Activated T-helper 17 cell treated with anti-CD3 and anti-CD28 coated beads, Interleukin-2, amount 50 U/mL, for 72 hours (primary cell): ENCODE measurements at places on chromosomes 3 and 15. TPM values are rescaled to one million over a fixed set of nuclear protein-coding genes. Genes with fewer than 3 reads are reported as not detected.

The SCAANT1 gene
- 2.4 TPM for total RNA-seq

The CACNA2D3 gene
- not detected for total RNA-seq

The HACD2 gene
- 31.3 TPM for total RNA-seq

The PAQR9 gene
- total RNA-seq = not detected

The ITPKA gene
- total RNA-seq = 5.5 TPM

The MUC20 gene
- 14.4 TPM for total RNA-seq

The PPP1R14D gene
- total RNA-seq = not detected

The SERINC4 gene
- 0.17 TPM for total RNA-seq

The TM4SF18 gene
- total RNA-seq = not detected

The PLAAT1 gene
- not detected for total RNA-seq

The GOLGA8M gene
- not detected for total RNA-seq

The TERC gene
- total RNA-seq = 14.9 TPM
